HT1080 (cell line): ENCODE measurements at places on chromosomes 7 and 10.

- no peak for DNase-seq
Observed at GRCh38 chr7:157248659-157249058, 88.1 kb upstream of the DNAJB6 start.

- no peak for DNase-seq
Observed at GRCh38 chr7:51458693-51459092, 142.1 kb upstream of the COBL start.

GRCh38 chr7:44491229-44491628 lies 771 bp upstream of the NUDCD3 start:
- no peak for DNase-seq

GRCh38 chr7:137977173-137977572 lies 24.7 kb downstream of the CREB3L2 start:
- no peak for DNase-seq

GRCh38 chr10:30728766-30729165 lies 99.2 kb upstream of the LYZL2 start:
- no peak for DNase-seq

GRCh38 chr10:42111076-42111475 lies 527.3 kb downstream of the ZNF33B start:
- DNase-seq = no peak

- DNase-seq = no peak
Observed at GRCh38 chr7:156722043-156722826, 81.7 kb downstream of the RNF32 start.

GRCh38 chr7:158252837-158253669 lies 334.6 kb downstream of the PTPRN2 start:
- DNase-seq = no peak

DNA sequence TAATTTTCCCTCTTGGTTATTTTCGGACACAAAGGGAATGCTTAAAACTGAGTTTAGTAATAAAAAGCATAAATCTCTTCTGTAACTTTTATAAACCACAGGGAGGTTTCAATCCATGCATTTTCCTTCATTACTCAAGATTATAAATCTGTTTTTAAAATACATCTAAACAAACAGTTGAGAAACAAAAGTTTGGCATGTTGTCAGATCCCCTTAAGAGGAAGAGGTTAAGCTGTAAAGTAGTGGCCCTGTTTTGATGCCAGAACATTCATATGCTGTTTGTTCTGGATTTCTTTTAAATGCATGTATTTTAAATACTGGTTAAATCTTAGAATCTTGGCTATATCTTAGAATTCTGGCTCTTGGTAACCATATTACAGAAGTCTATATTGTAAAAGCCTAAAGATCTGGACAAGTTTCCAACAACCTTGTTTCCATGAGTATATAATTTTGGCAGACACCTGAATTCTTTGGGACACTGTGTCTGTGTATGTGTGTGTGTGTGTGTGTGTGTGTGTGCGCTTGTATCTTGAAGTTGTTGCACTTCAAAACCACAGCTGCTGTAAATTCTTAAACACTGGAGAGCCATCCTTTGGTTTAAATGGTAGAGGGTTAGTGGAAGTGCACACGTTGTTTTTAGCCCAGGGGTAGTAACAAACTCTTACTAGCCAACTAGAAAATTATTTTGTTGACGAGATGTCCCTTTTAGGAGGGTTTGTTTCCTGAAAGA lies 6.8 kb upstream of the SEMA4G start:
- DNase-seq = no peak

DNA sequence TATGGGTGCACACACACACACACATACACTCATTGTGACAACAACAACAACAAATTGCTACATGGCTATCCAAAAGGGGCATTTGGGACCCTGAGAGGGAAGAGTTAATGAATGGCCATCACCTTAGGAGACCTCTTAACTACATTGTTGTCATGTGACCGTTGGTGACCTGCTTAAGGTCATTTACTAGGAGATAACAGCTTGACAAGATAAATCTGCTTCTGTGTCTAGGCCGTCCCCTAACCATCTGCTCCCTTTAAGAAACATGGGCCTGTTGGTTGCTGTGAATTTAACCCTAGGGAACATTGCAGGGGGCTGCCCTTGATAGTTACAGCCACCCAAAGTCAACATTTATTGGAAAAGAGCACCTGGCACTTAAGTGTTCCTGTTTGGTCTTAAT lies 29.7 kb downstream of the C1QL3 start:
- no peak for DNase-seq

GRCh38 chr7:143408252-143408685 lies 387 bp downstream of the EPHA1 start:
- no peak for DNase-seq

GRCh38 chr7:33770576-33770975 lies 134.8 kb upstream of the BMPER start:
- DNase-seq = no peak

- no peak for DNase-seq
Observed at GRCh38 chr10:129964611-129965424, 744 bp upstream of the EBF3 start.

GRCh38 chr7:12674053-12674452 lies 13.4 kb upstream of the ARL4A start:
- DNase-seq = no peak

DNA sequence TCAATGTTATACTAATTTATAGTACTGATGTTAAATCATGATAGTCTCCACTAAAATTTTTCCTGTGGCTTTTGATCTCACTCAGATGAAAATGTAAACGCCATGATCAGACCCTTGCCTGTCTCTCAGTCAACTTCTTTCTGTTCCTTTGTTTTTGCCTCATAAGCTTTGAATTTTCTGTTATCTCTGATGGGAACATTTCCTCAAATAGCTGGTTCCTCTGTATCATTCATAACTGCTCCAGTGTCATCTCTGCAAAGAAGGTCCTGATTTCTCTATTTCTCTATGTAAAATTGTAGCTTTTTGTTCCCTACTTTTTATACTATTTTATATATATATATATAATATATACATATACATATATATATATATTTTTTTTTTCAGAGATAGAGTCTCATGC lies 67.5 kb downstream of the GPR141 start:
- no peak for DNase-seq

DNA sequence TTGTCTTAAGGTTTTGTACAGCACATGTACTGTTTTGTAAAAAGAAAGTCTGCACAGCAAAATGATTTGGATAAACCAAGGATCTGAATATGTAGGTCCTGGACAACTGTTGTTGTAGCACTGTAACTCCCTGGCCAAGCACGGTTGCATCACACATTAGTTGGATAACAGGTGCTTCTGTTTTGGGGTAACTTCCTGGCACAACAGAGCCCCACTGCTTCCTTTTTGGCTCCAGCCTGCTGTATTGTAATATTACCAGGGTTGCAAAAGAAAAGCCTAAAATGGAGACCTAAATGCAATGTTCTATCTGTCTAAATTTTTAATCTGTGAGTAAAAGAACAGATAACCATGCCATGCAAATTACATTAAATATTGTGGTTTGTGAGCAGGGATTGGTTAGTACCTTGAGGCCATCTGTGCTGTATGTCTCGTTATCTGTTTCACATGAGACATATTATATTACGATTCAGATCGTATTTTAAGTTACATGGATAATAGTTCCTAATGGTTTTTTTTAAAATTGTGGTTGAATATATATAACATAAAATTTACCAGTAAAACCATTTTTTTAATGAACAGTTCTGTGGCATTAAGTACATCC lies 27.5 kb upstream of the WAC start:
- DNase-seq = no peak

DNA sequence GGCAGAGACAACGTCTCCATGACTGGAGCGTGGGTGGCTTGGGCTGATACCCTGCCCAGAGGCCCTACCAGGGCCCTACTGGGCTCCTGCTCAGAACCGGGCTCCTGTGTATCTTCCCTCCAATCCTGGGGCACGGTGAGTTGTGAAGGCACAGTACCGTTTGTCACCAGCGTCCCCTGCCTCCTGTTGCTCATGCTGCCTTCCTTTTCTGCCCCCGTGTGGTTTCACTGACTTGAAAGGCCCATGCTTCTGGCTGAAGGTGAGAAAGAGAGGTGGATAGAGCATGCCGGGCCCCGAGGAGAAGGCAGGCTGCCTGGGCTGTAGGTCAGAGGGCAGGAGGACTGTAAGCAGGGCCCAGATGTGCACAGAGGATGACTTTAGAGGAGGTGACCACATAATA lies 9.1 kb upstream of the DMBT1 start:
- no peak for DNase-seq

DNA sequence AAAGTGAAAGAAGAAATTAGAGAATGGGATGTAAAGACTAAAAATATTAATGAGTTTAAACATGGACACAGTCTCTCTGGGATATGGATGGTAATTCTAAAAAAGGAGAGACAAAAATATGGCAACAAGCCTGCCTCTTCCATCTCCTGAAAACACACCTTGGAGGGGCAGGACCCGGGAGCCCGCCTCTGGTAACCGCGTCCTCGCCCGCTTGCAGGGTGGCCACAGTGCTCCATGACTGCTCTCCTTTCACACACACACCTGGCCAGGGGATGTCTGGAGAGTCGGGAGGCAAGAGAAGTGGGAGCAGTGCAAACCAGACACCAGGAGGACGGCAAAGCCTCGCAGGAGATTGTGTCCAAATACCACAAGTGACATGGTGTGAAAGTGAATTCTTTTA lies 166.3 kb downstream of the ZMYND11 start:
- DNase-seq = no peak

DNA sequence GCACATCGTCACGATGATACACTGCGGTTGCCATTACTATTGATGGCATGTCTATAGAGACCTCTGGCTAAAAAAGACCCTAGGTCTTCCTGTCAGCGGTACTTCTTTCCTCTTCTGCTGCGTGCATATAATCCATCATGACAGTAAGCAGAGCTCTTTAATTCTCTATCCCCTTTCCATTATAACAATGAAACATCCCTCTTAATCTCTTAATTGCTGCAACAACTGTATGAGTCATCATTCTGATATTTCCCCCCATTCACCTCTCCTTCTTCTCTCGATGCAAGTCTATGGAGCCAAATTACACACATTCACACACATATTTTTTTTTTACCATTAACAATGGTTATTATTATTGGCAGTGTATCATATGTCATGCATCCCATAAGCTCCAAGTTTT lies 45.2 kb upstream of the AKR1E2 start:
- DNase-seq = peak; percentile 87

- DNase-seq = peak; percentile 21
Observed at GRCh38 chr7:21099432-21099831, 312.7 kb upstream of the SP8 start.

GRCh38 chr10:14409247-14409646 lies 78.5 kb upstream of the FRMD4A start:
- no peak for DNase-seq

DNA sequence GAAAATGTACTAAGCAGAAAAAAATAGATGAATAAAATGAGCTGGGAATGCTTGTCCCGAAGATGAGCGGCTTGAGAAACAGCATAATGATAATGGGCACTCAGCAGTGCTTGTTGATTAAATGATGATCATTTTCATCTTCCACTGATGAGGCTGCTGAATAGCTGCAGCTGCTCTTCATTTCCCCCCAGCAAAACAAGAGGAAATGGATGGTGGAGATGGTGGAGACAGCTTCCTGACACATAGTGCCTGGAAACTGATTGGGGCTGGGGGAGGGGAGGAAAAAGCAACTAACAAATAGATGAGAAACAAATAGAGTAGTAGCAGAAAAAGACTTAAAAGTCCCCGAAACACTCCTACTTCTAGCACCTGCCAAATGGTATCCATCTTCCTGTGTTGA lies 41.4 kb downstream of the MRC1 start:
- no peak for DNase-seq

DNA sequence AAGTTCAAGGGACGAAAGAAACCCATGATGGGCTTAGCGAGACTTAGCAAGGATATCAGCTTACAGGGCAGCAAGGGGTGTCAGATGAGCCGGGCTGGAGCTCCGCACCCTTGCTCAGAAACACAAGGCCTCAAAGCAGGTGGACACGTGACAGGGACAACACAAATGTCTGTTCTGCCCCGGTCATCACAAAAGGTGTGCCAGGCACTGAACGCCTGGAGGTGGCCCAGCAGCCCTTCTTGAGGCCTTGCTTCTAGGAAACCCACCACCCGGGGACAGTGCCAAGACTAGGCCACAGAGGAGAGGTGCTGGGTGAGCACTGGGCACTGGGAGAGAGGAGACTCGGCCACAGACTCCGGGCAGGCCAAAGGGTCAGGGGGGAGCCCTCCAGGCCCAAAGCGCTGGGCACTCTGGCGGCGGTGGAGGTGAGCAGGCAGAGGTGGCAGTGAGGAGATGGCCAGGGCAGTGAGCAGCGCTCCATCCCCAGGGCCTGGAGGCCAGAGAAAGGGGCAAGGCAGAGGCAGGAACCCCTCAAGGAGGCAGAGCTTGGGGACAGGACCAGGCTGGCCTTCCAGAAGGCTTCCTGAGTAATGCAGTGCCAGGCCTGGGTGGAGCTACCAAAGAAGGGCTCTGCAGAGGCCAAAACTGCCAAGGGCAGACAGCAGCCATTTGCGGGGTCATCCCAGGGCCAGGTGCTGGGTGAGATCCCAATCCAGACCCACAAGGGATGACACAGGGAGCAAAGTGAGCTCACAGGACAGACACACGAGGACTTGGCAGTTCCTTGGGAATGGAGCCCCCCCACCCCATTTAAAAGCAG lies 22.7 kb downstream of the EBF3 start:
- DNase-seq = no peak

DNA sequence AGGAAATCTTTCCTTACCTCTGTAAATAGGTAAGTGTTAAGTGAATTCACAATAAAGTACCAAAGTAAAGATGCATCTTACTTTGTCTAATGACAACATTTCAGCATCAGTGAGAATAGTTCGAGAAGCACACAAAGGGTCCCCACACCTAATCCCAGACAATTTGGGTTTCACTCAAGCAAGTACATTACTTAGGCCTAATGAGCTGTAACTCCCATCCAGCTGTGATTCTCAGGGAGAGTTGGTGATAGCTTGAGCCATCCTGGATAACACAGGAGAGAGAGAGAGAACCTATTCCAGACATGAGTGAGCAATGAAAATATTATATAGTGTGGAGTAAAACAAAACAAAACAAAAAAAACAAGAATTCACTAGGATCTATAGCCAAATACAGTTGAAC lies 149.1 kb upstream of the NRG3 start:
- DNase-seq = no peak

DNA sequence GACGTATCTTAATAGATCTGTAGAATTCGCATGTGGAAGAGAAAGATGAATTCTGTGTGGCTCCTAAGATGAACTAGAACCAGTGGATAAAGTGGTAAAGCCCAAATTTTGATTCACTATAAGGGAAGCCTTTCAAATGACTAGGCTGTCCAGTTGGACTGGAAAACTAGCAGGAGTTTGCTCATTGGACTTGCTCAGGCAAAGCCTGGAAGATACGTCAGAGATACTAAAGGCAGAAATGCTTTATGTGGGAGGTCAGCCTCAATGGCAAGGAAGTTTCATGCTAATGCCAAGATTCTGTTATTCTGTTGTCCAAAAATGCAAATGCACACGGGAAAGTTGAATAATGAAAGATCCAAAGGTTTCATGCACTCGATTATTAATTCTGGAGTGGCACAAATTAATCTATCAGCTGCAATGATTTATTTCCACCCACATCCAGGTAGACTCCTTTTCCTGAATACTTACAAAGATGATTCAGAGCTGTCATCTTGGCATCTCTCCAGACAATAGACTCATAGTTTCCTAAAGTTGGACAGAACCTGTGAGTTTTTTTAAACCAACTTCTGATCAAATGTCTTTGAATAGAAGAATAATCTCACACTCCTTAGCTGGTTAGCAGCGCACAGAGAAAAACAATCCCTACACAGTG lies 20.5 kb upstream of the PPP1R3C start:
- DNase-seq = peak; percentile 83

GRCh38 chr10:71068861-71069271 lies 143.5 kb upstream of the UNC5B start:
- peak; percentile 73 for DNase-seq
